CD4-positive, CD25-positive, alpha-beta regulatory T cell (primary cell): ENCODE measurements at places on chromosomes 12 and 14.
A peak's percentile ranks its signal among the peaks of the same experiment; 100 is the strongest.

DNA sequence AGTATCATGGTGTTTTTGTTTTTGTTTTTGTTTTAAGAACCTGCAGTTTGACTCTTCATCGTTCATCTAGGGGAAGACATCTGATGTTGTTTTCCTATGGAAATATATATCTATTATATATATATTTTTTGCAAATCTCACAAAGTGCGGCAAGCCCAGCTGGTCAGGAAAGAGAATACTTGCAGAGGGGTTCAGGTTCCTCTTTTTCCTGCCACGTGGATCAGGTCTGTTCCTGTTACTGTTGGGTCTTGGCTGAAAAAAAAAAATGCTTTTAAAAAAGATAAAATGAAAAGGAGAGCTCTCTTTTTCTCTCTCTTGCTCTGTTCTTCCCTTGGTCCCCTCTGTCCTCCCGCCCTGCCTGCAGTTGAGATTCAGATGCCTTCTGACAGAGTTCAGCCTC, 179.4 kb upstream of the BCL2L14 start:
- no peak for DNase-seq

DNA sequence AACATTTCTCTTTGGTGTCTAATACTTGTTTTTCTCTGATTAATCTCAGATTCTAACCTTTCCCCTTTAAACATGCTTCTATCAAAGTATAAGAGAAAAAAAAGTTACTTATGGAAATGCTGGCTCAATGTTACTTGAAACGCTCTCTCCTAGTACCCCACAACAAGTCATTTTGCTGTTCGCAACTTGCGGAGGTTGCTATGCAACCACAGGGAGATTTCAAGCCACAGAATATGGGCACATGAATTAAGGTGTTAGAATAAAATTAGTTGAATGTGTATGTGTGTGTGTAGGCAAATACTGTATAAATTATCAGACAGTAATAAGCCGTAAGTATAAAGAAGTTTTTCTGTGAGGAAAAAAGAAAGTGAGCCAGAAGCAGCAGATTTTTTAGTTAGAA, 80.6 kb downstream of the CCDC59 start:
- DNase-seq = no peak

DNA sequence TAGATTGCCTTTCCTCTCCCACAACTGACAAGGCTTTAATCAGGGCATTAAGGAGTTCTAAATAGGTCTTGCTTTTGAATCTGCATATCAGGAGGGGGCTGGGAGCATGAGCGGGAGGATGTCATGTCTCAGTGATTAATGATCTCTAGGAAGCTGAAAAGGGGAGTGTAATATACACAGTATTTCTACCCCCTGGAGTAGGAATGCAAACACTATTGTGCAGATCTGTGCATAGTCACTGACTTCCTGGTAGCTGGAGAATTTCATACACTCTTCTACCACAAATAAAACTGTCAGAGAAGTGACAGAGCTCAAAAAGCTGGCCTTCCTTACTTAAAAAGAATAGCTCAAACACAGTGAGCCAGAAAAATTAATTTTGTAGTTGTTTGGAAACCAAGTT, 65.8 kb downstream of the RIC8B start:
- no peak for DNase-seq

GRCh38 chr12:53383258-53383657, 3.3 kb downstream of the SP1 start:
- DNase-seq = no peak

- no peak for DNase-seq
These were observed 588.0 kb upstream of the TMEM132C start for GRCh38 chr12:127678945-127679344.

GRCh38 chr12:61272441-61272840, 987.8 kb upstream of the USP15 start:
- DNase-seq = no peak

- DNase-seq = no peak
These were observed 4.3 kb downstream of the HNF1A start for GRCh38 chr12:120982659-120983058.

- peak; percentile 5 for DNase-seq
These were observed 51.4 kb upstream of the IFNG-AS1 start for GRCh38 chr12:67937822-67938221.

DNA sequence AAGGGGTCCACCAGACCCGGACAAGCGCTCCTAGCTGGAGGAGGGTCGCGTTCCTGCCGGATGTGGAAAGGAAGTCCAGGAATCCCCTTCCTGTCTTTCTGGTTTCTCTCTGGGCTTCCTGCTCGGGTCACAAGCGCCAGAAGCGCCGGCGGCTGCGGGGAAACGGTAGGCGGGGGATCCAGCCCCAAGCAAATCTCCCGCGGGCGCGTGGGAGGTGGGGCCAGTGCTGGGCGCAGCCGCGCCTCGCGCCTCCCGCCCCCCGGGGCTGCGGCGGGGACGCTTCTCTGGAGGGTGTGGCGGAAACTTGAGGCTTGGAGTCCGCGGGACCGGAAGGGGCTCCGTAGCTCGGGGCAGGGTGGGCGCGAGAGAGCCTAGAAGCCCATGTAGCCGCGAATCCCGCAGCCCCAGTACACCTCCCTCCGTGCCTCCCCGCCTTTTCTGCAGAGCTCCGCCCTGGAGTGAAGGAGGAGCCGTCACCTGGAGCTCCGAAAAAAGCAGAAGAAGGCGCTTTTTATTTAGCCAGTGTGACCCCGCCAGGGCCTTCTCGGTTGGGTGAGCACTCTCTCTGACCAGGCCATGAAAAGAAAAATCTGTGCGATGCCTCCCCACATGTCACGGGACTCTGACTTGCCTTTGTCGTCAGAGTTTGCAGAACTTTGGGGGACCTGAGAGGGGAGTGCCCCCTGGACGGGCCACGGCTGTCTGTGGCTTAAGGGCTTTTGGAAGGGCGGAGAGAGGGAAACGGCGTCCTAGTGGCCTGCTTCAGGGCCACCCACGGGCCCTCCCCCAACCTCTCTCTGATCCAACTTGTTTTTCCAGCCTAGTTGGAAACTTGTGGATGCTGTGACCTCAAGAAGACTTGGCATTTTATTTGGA, 21.4 kb upstream of the CLEC2D start:
- DNase-seq = peak; percentile 85

DNA sequence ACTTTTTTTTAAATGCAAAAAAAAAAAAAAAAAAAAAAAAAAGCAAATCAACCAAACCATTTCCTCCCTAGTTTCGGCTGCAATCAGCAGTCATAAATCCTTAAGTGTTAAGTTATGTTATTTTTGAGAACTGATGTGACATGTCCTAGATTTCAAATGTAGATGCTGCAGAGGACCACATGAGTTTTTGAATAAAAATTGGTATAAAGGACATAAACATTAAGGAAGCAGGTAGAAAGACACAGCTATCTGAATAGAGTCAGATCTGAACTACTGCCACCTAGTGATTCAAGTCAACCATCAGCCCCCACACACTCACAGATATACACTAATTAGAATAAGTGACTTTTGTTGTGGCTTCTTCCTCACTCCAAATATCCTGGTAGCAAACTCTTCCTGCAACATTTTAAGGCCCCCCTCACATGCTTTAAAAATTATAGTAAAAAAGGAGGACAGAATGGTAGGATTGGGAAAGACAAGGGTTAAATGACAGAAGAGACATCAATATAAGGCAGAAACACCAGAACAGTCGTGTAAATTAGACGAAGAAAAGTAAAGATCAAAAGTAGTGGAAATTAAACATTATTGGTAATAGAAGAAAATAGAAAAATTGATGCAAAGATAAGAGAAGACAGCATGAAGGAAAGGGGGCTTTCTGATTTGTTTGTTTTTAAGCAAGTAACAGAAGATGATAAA, 394.5 kb upstream of the ATP2B1 start:
- DNase-seq = no peak

- no peak for DNase-seq
These were observed 10.5 kb upstream of the OAS2 start for GRCh38 chr12:112967858-112968257.

DNA sequence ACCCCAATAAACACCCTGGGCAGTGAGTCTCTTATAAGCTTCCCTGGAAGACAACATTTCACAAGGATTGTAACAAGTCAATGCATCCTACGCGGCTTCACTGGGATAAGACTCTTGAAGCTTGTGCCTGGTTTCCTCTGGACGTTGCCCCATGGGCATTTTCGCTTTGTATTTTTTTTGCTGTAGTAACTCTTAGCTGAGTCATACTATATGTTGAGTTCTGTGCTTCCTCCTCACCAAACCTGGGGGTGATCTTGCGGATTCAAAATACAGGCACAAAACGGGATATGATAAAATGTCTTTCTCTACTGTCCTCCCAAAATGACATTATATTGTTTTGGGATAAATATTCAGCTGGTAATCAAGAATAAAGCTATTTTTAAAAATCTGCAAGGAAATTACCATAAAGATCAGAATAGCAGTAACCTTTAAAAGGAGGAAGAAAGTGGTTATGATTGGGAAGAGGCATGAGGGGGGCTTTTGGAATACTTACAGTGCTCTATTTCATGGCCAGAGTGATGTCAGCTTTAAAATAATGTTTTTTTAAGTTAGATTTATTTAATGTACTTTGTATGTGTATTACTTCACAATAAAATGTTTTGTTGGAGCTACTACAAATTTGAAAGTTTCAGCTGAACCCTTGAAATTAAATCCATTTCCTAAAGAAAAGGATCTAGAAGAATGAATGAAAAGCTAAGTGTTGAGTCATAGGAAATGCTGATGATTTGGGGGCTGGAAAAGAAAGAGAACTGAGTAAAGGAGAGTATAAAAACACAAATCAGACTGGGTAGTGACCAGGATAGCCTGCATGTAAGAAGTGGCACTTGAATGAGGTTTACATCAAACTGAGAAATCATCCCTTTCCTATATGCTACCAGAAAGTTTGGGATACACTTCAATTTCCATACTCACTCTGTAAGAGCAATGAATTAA, 14.7 kb downstream of the BTBD7 start:
- DNase-seq = no peak

DNA sequence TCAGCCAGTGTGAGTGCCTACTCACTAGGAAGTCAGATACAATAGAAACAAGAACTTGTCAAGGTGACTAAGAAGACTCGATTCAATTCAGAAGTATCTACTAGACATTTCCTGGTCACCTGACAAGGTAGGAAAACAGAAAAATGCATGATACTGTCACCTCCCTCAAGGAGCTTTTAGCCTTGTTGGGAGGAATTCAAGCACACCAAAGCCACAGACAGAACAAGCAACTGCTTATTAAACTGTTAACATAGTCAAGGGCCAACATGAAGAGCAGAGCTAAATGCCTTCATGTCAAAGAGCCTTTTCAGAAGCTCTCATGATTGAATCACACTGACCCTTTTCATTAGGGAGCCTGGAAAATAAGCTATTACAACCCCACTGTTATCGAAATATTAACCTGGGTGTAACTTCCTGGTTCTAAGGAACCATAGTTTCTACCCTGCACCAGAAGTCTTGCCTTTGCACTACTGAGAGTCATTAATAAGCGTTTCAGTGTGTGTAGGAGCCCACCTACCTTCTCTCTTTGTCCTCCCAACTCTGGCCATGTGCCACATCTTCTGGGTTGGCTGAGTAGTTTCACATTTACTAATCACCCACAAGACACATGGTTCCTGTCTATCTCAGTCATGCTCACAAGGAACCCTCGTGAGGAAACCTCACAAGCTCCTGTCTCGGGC, 31.0 kb upstream of the LGALS3 start:
- DNase-seq = peak; percentile 38

DNA sequence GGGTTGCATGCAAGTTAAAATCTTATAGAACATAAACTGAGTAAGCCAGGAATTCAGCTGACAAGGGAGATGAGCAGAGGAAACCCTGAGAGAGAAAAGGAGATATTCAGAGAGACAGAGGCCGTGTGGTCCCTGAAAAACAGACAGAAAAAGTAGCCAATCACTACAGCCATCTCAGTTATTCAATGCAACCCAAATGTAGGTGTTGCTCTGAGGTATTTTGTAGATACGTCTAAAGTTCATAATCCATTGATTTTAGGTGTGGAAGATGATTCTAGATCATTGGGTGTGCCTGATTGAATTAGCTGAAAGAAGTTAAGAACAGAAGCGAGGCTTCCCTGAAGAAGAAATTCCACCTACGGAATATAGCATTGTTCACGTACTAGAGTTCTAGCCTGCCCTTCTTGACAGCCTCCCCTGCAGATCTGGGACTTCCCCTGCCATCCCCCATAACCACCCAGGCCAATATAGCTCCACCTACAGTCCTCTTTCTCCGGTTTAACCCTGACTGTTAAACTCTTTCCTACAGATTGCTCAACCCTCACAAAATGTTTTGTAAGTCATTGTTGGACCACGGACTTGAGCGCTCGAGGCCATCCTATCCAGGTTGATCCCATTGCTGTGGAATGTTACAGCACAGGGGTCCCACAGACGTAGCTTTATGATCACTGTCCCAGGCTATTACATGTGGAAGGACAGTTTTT, 21.7 kb downstream of the AICDA start:
- DNase-seq = peak; percentile 9

GRCh38 chr12:127636882-127637281, 630.1 kb upstream of the TMEM132C start:
- DNase-seq = no peak

- no peak for DNase-seq
These were observed 253.0 kb upstream of the FLRT2 start for GRCh38 chr14:85276979-85277228.

GRCh38 chr12:22653075-22653474, 28.1 kb downstream of the ETNK1 start:
- no peak for DNase-seq

GRCh38 chr12:86484473-86484872, 228.3 kb upstream of the MGAT4C start:
- no peak for DNase-seq

DNA sequence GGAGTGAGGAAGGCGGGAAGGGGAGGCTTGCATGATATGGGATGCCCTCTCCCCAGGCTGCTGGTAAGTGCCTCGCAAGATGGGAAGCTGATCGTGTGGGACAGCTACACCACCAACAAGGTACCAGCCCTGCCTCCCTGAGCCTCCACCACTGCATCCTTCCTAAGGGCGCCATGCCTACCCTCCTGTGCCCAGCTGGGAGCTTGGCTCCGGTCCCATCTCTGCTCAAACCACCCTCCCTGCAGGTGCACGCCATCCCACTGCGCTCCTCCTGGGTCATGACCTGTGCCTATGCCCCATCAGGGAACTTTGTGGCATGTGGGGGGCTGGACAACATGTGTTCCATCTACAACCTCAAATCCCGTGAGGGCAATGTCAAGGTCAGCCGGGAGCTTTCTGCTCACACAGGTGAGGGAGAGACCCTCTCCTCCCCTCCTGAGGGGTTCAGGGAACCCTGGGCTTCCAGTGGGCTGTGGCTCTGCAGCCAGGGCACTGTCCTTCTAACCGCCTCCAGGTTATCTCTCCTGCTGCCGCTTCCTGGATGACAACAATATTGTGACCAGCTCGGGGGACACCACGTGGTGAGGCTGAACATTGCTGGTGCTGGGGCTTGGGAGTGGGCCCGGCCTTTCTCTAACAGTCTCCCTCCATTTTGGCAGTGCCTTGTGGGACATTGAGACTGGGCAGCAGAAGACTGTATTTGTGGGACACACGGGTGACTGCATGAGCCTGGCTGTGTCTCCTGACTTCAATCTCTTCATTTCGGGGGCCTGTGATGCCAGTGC, 2.6 kb downstream of the GNB3 start:
- DNase-seq = no peak

GRCh38 chr14:64438181-64438841, 27.0 kb upstream of the AKAP5 start:
- no peak for DNase-seq

- peak; percentile 65 for DNase-seq
These were observed 18.5 kb downstream of the PPP2R5E start for GRCh38 chr14:63524537-63525155.
